ENCODE measurements at places on chromosomes 1 and 21.

DNA sequence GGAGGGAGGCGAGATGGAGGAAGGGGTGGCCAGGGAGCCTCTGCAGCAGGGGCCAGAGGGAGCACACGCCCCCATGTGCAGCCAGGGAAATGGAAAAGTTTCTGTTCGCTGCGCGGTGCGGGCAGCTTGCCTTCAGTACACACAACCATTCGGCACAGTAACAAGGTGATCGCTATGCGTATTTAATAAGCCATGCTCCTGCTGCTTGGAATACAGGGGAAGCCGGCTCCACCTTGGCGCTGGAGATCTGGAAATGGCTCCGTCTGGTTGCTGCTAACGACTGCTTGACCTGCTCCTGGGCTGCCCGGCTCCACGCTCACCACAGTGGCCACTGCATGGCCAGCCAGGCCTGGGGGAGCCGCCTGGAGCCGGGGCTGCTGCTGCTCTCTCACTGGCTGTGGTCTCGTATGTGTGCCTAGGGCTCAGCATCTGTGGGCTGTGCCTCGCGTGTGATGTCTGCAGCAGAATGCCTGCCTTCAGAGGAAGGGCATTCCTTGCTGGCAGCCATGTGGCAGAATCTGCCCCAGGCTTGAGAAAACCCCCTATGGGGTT, 86.4 kb upstream of the ACTL8 start:
- no peak for DNase-seq

DNA sequence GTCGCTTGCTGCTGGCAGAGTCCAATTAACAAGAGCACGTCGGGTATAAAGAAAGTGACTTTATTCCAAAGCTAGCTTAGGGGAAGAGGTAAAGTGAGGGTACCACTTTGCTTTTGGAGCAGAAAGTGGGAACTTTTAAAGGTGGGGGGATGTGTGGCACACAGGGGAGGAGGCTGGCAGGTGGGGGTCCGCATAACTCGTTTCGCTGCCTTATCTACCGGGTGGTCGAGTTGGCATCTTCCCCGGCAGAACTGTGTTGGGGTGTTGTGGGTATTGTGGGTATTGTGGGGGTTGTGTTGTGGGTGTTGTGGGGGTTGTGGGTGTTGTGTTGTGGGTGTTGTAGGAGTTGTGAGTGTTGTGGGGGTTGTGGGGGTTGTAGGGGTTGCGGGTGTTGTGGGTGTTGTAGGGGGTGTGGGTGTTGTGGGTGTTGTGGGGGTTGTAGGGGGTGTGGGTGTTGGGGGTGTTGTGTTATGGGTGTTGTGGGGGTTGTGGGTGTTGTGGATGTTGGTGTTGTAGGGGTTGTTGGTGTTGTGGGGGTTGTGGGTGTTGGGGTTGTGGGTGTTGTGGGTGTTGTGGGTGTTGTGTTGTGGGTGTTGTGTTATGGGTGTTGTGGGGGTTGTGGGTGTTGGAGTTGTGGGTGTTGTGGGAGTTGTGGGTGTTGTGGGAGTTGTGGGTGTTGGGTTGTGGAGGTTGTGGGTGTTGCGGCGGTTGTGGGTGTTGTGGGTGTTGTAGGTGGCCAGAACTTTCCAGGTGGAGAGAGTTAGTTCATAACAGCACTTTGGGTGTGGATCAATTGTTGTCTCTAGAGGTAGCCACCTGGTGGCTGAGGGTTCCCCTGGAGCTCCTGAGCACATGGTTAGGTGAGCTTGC, 52.7 kb downstream of the AGPAT3 start:
- DNase-seq = no peak

- DNase-seq = no peak
Observed at GRCh38 chr1:232667778-232668165, 37.8 kb upstream of the SIPA1L2 start.

DNA sequence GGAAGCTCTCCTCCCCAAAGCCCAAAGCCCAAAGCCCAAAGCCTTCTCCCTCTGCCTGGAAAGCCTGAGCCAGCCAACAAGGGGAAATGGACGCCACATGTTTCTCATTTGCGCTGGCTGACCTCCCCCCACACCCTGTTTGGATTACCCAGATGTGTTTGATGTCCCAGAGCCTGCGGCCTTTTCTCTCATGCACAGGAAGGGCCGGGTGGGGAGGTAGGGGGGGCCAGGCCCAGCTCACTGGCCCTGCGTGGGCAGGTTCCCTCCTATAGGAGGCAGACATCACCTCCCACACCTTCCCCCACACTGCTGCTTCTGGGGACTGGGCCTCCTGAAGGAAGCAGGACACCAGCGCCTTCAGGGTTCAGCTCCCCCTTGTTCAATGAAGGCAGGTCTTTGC, 116.3 kb downstream of the NAV1 start:
- no peak for DNase-seq

DNA sequence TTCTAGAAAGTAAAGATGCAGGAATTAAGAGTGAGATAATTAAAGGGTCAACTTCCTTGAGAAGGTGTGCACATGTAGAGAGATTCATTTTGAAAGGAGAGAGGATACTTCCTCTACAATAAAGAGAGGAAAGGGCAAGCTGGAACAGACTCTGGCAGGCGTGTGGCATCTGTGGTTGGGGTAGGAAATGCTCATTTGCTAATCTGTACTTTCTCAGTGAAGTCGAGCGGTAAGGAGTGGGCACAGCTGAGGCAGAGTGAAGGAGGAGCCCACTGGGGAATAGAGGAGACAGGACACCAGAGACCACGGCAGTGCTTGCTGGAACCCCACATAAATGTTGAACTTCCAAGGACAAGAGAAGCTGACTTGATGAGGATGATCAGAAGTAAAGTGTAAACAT, 49.1 kb downstream of the PCSK9 start:
- no peak for DNase-seq

GRCh38 chr1:16043521-16043920, at the start of gene CLCNKB:
TSS of gene CLCNKB (plus strand) at chr1:16043782. CDS start at chr1:16044493, 711 bp downstream.
- no peak for DNase-seq

GRCh38 chr1:239718571-239718970, 332.2 kb downstream of the CHRM3 start:
- DNase-seq = no peak

DNA sequence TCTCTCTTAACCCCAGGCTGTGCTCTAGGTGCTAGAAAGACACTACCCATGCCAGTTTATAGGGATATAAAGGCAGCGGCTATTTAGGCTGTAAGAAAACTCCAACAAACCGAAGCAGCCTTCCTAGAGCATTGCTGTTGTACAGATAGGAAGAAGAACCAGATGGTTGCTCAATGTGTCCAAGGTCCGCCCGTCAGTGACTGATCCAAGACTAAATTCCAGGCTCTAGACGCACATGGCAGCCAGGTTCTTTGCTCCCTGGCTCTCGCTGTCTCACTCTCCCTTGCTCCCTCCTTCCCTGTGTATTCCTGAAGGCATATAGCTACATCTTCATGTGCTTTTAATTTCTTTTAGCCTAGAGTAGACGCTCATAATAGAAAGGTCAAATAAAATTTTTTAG, 303.4 kb downstream of the KIF26B start:
- DNase-seq = no peak

DNA sequence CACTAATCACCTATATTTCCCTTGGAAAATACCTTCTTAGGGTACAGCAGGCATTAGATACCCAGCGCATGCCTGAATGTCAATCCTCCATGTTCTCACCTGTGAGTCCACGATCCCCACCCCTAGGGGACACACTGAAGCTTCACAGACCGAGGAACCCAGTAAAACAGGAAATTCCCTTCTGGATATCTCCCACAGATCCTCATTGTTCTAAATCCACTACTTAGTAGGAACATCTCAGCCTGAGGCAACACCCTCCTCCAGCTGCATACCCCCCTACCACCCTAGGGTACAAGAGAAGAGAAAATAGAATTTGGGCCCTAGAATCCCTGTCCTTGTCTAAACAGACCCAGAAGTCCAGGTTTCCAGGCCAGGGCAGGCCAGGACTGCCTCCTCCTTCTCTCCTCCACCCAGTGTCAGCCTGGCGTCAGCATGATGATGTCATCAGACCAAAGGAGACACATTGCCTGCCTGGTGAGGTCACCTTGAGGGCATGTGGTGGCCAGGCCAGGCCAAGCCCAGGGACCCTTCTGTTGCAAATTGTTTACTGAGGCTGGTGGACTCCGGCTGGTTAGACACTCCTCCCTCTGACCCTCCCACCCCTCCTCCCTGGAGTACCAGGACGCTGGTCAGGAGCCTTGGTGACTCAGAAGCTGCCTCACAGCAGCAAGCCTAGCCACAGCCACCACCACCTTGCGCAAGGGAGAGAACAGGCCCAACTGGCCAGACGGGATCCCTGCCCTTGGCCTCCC, 6.2 kb downstream of the NECTIN4 start:
- DNase-seq = peak; percentile 73

GRCh38 chr1:234927971-234928640, 200.5 kb downstream of the TOMM20 start:
- DNase-seq = no peak

- DNase-seq = no peak
Observed at GRCh38 chr1:91325456-91325855, 79.2 kb downstream of the HFM1 start.

GRCh38 chr1:44650159-44650831, 24.0 kb downstream of the TMEM53 start:
- DNase-seq = no peak

- no peak for DNase-seq
Observed at GRCh38 chr1:28751315-28752060, 14.7 kb downstream of the YTHDF2 start.

GRCh38 chr1:156582388-156583017, 3.0 kb downstream of the TTC24 start:
- no peak for DNase-seq

GRCh38 chr1:153933430-153933829, 10.7 kb upstream of the GATAD2B start:
- DNase-seq = no peak

DNA sequence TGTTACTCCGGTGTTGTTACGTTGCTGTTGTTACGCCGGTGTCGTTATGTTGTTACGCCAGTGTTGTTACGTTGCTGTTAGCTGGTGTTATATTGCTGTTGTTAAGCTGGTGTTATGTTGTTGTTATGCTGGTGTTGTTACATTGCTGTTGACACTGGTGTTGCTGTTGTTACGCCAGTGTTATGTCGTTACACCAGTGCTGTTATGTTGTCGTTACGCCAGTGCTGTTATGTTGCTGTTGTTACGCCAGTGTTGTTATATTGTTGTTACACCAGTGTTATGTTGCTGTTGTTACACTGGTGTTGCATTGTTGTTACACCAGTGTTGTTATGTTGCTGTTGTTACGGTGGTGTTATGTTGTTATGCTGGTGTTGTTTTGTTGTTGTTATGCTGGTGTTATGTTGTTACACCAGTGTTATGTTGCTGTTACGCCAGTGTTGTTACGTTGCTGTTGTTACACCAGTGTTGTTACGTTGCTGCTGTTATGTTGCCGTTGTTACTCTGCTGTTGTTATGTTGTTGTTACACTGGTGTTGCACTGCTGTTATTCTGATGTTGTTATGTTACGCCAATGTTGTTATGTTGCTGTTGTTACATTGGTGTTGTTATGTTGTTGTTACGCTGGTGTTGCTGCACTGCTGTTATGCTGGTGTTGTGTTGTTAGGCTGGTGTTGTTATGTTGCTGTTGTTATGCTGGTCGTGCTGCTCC, 25.6 kb downstream of the H6PD start:
- DNase-seq = no peak

DNA sequence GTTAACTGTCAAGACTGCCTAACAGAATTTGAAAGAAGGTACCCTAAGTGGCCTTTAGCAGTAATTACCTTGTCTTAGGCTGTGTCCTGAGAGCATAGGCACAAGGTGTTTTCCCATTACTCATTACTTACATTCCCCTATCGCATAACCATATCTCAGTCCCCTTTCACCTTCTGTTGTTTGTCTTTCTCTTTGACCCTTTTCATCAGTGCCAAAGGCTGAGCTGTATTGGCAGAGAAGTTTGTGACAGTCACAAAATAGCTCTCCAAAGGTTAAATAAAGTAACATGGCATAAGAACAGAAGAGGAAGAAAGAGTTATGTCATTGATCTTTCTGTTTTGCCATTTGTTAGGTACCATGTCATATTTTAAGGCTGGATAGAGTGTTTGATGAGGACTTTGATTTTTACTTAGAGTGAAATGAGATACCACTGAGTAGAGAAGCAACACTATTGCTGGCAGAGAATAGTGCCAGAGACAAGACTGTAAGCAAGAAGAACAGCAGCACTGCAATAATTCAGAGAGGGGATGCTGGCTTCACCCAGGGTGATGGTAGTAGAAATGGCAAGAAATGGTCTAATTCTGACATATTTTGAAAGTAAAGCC, 497.8 kb downstream of the TTLL7 start:
- no peak for DNase-seq

DNA sequence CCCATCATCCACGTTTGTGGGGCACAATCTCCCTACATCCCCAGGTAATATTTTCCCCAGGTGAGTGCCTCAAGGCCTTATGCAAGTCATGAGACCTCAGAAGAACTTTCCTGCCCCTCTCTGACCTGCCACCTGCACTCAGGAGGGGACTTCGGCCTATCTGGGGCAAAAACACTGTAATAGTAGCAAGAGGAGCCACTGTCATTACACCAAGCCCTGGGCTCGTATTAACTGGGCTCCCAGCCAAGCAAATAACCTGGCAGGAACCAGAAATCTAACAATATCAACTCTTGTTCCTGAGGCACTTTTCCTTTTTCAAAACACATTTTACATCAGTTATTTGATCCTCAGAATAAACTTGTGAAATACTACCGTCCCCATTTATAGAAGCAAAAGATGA, 30.9 kb downstream of the LAMB3 start:
- DNase-seq = no peak

DNA sequence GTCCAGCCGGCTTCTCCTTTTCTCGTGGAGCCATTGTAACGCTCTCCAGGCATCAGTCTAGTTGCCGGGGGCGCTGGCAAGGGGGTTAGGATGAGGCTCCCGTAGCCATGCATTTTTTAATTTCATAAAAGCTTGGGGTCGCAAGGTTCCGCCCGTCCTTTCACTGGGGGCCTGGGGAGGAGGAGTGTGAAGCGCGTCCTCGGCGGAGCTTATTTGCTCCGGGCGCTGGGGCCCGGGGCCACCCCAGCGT, 1.6 kb downstream of the ADGRL2 start:
- no peak for DNase-seq

GRCh38 chr1:29990304-29990703, 733.1 kb downstream of the MATN1 start:
- DNase-seq = no peak

- DNase-seq = no peak
Observed at GRCh38 chr1:246571953-246572352, 5.7 kb downstream of the CNST start.

DNA sequence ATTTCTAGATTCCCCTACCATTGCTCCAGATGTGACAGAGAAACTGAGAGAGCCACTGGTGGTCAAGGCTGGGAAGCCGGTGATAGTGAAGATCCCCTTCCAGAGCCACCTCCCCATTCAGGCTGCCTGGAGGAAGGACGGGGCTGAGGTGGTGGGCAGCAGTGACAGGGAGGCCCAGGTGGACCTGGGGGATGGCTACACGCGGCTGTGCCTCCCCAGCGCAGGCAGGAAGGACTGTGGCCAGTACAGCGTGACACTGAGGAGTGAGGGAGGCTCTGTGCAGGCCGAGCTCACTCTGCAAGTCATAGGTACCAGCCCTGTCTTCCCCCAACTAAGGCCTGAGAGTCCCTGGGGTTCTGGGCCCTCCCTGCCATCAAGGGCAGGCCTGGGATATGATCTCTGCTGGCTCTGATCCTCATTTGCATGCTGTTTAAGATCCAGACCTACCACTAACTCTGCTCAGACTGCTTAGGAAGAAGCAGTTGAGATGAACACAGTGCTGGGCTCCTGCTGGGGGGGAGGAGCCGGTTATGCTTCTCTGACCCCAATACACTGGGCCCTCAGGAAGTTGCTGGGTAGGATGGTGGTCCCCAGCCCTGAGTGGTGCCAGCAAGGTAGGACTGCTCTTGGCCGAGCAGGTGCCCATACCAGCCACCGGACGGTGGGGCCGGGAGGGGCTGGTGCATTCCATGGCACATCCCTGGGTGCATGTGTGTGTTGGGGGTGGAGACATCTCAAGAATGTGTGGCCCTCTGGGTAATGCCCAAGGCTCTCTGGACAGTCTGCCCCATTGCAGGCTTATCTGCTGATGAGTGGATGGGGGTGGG, 25.1 kb downstream of the IGFN1 start:
- no peak for DNase-seq
